Esophagus squamous epithelium (tissue), 5 donors: ENCODE measurements at places on chromosomes 7 and 10.

- DNase-seq: no peak
Observed at GRCh38 chr7:44533301-44534055, 7.7 kb downstream of the NPC1L1 start.

DNA sequence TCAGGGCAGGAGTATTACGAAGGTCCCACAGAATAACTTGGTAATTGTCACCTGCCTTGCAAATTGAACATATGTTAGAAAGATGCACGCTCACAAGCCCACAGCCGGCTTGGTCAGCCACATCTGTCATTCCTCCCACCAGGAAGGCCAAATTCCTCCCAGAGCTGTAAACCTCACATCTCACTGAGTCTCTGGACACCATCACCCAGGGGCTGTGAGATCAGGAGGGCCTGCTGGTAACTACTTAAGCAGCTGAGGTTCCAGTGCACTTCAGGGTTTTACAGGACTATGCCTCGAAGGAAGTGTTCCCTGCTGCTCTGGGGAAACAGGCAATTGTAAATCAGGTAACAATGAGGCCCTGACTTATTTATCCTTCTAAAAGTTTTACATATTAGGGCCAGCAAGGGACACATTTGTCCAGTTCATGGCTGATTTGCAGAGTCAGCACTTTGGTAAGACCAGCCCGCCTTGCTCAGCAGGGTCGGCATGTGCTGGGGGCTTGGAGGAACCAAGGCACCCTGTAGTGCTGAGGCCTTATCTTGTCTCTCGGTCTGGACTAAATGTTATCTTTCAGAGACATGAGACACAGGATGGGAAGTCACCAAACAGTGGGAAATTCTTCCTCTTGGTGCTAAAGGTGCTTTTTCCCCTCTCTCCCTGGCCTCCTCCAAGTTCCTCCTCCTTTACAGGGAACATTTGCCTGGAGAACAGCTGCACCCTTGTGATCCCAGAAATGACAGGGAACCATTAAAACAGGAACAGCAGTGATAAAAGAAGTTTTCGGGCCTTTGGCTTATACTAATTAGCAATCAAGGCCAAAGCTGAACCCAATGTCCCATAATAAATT, 34.3 kb downstream of the PYROXD2 start:
- no peak for DNase-seq

- no peak for DNase-seq
Observed at GRCh38 chr7:146641491-146641890, 524.9 kb downstream of the CNTNAP2 start.

DNA sequence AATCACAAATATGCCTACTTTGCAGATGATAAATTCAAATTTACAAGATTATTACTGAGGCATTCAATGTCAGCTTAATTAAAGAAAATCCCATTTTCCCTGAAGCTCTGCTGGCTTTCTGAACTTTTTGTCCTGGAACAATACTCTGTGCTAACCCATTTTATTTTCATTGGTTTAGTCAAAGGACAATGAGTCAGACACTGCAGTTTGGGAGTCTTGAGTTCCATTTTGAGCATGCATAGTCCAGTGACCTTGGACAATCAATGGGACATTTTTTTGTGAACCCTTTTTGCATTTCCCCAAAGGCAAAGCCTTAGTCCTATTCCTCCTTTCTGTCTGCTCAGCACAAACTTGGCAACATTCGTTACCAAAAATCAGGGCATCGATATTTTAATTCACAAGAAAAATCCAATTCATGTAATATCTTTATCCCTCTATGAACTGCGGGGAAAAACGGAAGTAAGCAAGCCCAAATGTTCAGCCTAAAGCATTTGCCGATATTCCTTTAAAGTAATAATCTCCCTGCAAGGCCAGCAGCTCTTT, 339.8 kb downstream of the RNLS start:
- no peak for DNase-seq

GRCh38 chr10:58651040-58651439, 138.4 kb downstream of the BICC1 start:
- DNase-seq: no peak

GRCh38 chr7:1248143-1248915, 15.7 kb downstream of the UNCX start:
- no peak for DNase-seq

DNA sequence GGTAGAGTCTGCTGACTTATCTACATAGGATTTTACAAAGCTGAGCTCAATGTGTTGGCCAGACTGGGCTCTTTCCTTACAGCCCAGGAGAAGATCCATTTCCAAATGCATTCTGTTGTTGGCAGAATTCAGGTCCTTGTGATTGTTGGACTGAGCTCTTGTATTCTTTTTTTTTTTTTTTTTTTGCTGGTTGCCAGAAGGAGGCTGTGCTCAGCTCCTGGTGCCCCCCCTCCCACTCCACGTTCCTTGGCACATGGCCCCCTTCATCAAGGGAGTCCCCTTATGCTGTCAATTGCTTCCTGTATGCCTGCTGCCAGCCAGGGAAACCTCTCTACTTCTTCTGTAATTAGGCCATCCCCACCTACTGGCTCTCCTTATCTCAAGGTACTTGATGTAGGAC, 518.1 kb upstream of the AKR1E2 start:
- DNase-seq: no peak

GRCh38 chr7:14380881-14381280, 391.4 kb upstream of the ETV1 start:
- no peak for DNase-seq

GRCh38 chr7:52431082-52431815, 604.2 kb upstream of the POM121L12 start:
- DNase-seq: no peak

DNA sequence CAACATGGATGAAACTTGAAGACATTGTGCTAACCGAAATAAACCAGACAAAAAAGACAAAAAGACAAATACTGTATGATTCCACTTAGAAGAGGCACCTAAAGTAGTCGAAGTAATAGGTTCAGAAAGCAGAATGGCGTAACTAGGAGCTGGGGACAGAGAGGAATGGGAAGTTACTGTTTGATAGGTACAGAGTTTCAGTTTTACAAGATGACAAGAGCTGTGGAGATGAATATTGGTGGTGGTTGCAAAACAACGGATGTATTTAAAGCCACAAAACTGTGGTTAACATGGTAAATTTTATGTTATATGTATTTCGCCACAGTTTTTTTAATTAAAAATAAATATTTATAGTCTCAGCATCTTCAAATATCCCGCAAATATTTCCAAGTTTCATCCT, 64.1 kb upstream of the DIP2C start:
- DNase-seq: no peak

DNA sequence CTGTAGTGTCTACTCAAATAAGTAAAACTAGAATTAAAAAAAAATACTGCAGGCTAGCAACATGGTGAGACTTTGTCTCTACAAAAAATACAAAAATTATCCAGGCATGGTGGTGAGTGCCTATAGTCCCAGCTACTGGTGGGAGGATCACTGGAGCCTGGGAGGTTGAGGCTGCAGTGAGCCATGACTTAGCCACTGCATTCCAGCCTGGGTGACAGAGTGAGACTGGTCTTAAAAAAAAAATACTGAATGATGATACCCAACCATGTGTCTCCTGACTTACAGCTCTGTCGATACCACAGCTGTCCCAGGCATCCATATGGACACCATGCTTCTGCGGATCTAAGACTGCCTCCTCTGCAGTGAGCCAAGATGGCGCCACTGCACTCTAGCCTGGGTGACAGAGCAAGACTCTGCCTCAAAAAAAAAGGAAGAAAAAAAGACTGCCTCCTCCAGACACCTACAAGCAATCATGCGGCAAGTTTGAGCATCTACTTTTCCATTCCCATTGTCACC, 7.9 kb upstream of the FRAT1 start:
- no peak for DNase-seq

- no peak for DNase-seq
Observed at GRCh38 chr7:131504157-131504899, 52.1 kb downstream of the PODXL start.

GRCh38 chr7:77687747-77688144, 8.5 kb upstream of the RSBN1L start:
- no peak for DNase-seq

DNA sequence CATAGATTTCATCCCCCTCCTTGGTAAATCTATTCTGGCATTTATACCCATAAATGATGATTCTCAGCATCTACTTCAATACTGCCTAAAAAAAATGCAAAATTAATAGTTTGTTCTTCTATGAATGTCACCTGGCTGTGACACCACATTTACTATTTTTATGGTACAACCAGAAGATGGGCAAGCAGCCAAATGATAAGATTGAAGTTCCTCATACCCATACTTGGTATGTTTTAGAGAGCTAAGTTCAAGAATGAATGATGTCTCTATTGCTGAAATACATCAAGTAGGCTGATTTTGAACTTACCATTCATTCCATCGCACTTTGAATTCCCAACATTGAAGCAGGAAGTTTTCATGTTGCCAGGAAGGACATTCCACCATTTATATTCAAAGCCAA, 134.2 kb downstream of the ELAPOR2 start:
- DNase-seq: no peak

GRCh38 chr7:138903186-138903820, 77.9 kb downstream of the KIAA1549 start:
- DNase-seq: no peak

- DNase-seq: no peak
Observed at GRCh38 chr10:112343056-112343806, 30.7 kb upstream of the ACSL5 start.

DNA sequence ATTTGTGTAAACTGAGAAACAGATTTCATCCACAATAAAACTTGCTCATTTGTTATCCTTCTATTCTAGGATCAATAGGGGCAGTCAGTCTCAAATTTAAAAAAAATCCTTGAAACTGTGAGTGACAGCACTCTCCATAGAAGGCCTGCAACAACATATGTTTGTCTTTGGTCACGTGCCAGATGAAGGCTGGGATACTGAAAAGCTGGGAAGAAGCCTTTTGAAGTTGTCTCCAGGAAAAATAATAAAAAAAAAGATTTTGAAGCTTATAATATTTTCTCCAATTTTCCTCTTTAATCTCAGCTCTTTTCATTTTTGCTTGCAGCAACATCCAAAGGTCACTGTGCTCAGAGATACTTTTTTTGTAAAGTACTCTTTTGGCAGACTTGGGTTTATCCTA, 128.6 kb upstream of the SLC26A5 start:
- DNase-seq: no peak

DNA sequence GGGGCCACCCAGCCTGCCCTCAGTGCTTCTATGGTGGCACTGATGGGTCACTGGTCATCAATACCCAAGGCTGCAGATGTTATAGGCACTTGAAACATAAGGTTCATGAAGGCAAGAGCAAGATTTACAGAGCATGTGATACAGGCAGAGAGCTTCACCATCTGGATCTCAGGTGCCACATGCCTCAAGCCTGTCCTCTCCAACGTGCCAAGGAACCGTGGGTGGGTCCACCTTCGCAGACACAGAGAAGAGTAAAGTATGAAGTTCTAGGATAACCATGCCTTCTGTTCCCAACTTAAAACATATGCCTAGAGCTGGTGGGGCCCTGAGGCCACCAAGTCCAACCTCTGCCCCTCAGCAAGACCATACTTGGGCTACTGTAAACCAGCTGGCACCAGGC, 26.7 kb upstream of the CDH23 start:
- no peak for DNase-seq

GRCh38 chr7:149126662-149127266, 640 bp upstream of the ZNF425 start:
- no peak for DNase-seq
